Cerebellum (tissue), 4 donors: ENCODE measurements at places on chromosomes 6 and 20. TPM values are rescaled to one million over a fixed set of nuclear protein-coding genes. Genes with fewer than 3 reads are reported as not detected.

Gene CLIC1
- 40.4 TPM for total RNA-seq

Gene DEFB132
- total RNA-seq = not detected

Gene HLA-DMB
- total RNA-seq = 1.5 TPM

DNA sequence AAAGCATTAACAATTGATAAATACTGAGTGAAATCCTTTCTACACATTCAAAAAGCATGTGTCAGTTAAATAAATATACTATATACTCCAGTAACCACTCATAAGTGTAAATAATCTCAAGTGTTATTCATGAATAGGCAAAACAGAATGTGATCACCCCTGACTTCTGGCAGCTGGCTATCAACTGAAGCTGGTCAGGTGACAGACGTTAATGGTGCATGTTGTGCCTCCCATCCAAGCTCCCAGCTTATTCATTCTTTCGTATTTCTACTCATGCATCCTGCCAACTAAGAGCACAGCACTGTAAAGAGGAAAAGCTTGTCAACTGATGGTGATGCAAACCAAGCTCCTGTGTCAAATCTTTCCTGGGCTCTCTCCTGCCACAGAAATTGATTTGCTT lies 7.7 kb downstream of the PSMB1 start:
- DNase-seq = no peak

- DNase-seq = no peak
Observed at GRCh38 chr6:82381278-82381677, 17.7 kb downstream of the TPBG start.

- DNase-seq = peak; percentile 20
Observed at GRCh38 chr6:147506704-147507114, 1.8 kb upstream of the SAMD5 start.

DNA sequence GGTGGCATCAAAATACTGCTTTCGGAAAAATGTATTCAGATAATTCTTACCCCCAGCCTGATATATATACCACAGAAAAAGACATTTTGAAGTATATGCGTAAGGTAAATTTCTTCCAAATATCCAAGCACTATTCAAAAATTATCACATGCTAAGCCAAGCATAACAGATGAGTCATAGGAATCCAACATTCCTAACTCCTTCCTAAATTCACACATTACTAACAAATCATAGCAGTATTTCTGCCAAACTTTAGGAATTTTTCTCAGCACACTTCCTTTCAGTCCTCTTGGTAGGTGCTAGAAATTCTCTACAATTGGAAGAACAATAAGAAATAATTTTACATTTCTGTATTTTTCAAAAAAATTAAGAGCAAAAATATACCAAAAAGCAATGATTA lies 417.5 kb downstream of the EYS start:
- DNase-seq = no peak

DNA sequence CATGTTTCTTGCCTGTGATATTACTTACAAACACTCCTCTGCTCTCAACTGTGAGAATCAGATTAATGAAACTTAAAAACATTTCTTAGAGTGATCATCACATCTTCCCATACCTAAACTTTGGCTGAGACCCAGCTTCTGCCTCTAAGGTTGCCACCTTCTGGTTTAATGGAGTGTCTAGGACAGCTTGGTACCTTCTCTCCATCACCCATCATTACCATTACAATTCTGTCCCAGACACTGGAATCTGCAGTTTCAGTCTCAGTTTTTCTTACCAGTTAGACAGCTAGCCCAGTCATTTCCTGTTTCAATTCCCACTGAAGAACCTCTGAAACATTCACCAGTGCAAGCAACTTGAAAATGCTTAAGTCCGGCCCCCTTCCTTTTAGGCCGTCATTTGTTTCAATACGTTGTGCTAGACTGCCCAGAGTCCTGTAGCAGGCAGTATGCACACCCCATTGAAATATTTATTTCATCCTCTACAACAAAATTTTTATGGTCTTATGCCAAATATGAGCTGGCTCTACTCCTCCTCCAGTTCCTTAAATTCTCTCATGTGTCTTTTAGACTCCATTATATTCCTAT lies 107.0 kb upstream of the FOXO3 start:
- no peak for DNase-seq

DNA sequence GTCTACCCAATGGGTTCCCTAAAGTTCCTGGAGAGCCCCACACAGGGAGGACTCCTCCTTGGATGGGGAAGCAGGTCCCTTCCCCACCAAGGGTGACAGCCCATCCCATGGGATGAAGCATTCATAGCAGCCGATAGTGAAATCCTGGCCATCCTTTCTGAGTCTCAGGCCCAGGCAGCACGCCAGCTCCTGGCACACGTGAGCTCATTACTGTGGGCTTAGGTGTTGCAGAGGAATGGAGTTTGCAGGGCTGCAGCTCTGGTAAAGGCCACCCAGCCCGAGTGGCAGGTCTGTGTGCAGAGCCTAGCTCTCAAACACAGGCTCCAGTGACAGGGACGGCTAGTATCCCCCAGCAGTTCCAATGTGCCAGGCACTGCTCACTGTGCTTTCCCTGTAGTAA lies 31.0 kb downstream of the SIRPA start:
- DNase-seq = peak; percentile 65

- no peak for DNase-seq
Observed at GRCh38 chr20:44183282-44183681, 3.7 kb downstream of the JPH2 start.

- no peak for DNase-seq
Observed at GRCh38 chr6:131811500-131811899, 3.7 kb downstream of the ENPP1 start.
